ENCODE measurements at places on chromosomes 6 and 20. TPM values are rescaled to one million over a fixed set of nuclear protein-coding genes. Genes with fewer than 3 reads are reported as not detected.

Gene PRPH2
- 1.9 TPM for total RNA-seq

GRCh38 chr20:61953037-61954021 is 112.4 kb downstream of the TAF4 start:
- H3K27ac ChIP-seq, result no peak overlapping the region
- H3K4me1 ChIP-seq, result peaks cover 16% of the 10 kb centered on the region
- no peak overlapping the region for H3K4me3 ChIP-seq
- no peaks in the 10 kb centered on the region for H3K27me3 ChIP-seq
- no peak for DNase-seq

DNA sequence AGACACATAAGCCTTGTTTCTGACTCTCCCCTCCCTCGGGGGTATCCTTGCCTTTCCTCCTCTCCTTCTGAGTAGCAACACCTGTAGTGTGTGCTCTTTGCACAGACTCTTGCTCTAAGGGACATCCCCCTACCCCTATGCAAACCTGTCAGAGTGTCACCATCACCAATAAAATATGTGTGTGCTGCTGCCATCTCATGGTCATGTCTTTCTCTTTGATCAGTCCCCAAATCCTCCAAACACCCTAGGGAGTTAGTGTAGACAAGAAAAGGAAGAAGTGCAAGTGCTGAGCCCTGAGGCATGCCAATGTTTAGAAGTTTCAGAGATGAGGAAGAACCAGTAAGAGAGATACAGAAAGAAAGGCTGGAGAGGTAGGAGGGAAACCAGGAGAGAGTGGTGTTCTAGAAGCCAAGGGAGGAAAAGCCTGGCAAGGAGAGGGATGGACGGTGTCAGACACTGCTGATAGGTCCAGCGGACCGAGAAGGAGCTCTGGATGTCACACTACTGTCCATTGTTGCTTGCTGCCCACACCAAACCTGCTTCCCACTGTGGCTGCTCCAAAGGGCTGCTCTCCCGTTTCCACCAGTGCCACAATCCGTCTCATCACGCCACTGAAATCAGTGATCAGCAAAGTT is 16.4 kb downstream of the TRMT6 start:
- H3K4me3 ChIP-seq, result no peak overlapping the region
- H3K4me1 ChIP-seq, result no peaks in the 10 kb centered on the region
- H3K27me3 ChIP-seq, result peaks cover 6% of the 10 kb centered on the region
- no peak for DNase-seq

DNA sequence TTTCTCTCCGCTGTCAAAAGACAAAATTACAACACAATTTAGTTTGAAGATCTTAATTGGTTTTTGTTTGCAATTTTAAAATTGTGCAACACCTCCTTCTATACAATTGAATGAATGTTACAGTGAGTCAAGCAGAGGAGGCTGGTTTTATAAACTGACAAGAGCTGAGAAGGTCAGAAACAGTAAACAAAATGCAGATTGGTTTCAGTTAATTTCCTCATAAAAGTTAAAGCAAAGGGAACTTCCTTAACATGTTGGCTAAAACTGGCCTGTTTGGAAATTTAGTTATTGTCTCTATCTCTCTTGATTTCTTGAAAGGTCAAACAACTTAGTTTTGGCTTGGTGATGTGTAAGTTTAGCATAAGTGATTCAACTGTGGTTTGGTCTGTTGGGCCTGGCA is 22.2 kb downstream of the KHDC1L start:
- H3K4me3 ChIP-seq, result no peak overlapping the region
- peaks cover 16% of the 10 kb centered on the region for H3K36me3 ChIP-seq
- H3K27me3 ChIP-seq, result no peaks in the 10 kb centered on the region
- DNase-seq, result no peak
- no peak overlapping the region for H3K27ac ChIP-seq
- H3K4me1 ChIP-seq, result peaks cover 32% of the 10 kb centered on the region

DNA sequence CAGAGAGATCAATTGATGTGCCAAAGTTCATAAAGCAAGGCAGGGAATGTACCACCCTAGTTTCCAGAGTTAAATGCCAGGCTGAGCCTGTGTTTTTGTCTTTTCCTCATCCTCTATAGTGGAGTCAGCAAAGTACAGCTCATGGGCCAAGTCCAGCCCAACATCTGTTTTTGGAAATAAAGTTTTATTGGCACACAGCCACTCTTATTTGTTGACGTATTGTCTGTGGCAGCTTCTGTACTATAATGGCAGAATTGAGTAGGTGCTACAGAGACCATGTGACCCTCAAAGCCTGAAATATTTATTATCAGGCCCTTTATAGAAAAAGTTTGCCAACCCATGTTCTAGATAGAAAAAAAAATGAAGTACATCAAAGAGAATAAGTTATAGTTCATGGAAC is 187.0 kb downstream of the TSHZ2 start:
- no peak overlapping the region for H3K4me3 ChIP-seq
- no peaks in the 10 kb centered on the region for H3K36me3 ChIP-seq
- DNase-seq, result no peak
- no peak overlapping the region for H3K27ac ChIP-seq
- H3K4me1 ChIP-seq, result peaks cover 13% of the 10 kb centered on the region

GRCh38 chr6:70369332-70369950 is 43.9 kb upstream of the FAM135A start:
- H3K27ac ChIP-seq, result no peak overlapping the region
- H3K4me1 ChIP-seq, result no peaks in the 10 kb centered on the region
- peak; percentile 73 for DNase-seq
- no peak overlapping the region for H3K4me3 ChIP-seq
- H3K27me3 ChIP-seq, result no peaks in the 10 kb centered on the region
- no peaks in the 10 kb centered on the region for H3K36me3 ChIP-seq
